Stimulated activated CD4-positive, alpha-beta T cell treated with anti-CD3 and anti-CD28 coated beads, Interleukin-4, amount 100 ng/mL, for 48 hours (primary cell): ENCODE measurements at places on chromosomes 2 and 18.
A peak's percentile ranks its signal among the peaks of the same experiment; 100 is the strongest.

GRCh38 chr2:230829959-230830358 is 34.8 kb upstream of the ITM2C start:
- no peak for DNase-seq

- DNase-seq: no peak
Measured at GRCh38 chr2:170723446-170723958, 8.4 kb downstream of the SP5 start.

- no peak for DNase-seq
Measured at GRCh38 chr2:160278101-160278878, 78.2 kb upstream of the ITGB6 start.

GRCh38 chr2:229582151-229582550 is 132.2 kb downstream of the DNER start:
- no peak for DNase-seq

- no peak for DNase-seq
Measured at GRCh38 chr2:173934895-173935294, 30.3 kb downstream of the SP3 start.

- DNase-seq: no peak
Measured at GRCh38 chr18:48842259-48843061, 108.3 kb downstream of the SMAD7 start.

GRCh38 chr2:171563301-171563700 is 41.0 kb downstream of the CYBRD1 start:
- no peak for DNase-seq

- no peak for DNase-seq
Measured at GRCh38 chr2:175025946-175026345, 20.8 kb upstream of the CHN1 start.

- no peak for DNase-seq
Measured at GRCh38 chr2:149161481-149162225, 123.2 kb downstream of the LYPD6B start.

- no peak for DNase-seq
Measured at GRCh38 chr2:162184359-162184758, 32.3 kb upstream of the GCG start.

- DNase-seq: no peak
Measured at GRCh38 chr2:18619091-18619490, 29.7 kb upstream of the NT5C1B start.

GRCh38 chr18:42032447-42032846 is 77.4 kb downstream of the PIK3C3 start:
- no peak for DNase-seq

DNA sequence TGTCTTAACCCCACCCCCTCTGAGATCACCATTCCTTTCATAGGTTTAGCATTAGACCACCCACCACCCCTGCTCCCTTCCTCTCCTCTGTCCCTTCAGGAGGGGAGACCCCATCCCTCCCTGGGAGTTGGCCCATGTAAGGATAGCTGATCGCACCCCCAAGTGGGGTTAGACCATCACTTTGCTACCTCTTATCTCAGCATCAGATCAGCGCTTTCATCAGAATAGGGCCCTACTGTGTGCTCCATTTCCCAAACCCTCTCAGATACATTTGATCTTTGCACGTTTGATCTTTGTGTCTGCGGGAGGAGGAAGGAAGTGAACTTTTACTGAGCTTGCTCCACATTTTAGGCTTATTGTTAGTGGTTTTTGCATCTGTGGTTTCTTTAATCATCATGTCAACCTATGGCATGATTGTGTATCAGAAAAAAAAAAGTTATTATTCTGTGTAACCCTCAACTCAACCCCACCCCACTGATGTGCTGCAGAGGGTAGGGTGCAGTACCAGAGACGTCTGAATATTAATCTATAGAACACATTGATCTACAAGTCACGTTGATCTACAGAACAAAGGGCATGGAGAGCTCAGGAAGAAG is 81.2 kb downstream of the PDCL3 start:
- no peak for DNase-seq

GRCh38 chr2:16254356-16254965 is 314.1 kb downstream of the MYCN start:
- DNase-seq: no peak

DNA sequence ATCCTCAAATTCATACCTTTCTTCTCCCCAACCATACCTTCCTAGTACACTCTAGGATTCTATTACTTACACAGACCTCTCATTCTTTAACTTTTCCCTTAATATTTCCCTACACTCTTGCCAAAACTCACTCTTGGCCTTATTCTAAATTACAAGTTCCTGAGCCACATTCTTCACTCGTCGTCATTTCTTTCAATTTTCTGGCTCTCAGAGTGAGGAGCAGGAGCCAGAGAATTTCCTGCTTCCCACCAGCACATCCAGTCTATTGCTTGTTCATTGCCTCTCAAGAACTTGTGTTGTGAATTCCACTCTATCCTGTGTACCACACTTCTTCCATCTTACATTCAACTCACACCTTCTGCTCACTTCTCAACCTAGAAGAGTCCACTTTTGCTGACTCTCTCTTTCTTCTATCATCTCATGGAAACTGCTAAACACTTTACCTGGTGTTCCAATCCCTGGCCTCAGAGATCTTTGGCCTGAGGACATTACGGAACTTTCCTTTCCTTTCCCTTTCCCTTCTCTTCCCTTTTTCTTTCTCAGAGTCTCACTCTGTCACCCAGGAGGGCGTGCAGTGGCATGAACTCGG is 171.6 kb downstream of the PLCL1 start:
- no peak for DNase-seq

- DNase-seq: no peak
Measured at GRCh38 chr18:24373328-24373727, 24.3 kb downstream of the OSBPL1A start.

GRCh38 chr2:147845411-147845971 is 662 bp downstream of the ACVR2A start:
- DNase-seq: peak; percentile 3

- DNase-seq: no peak
Measured at GRCh38 chr2:45212953-45213635, 203.8 kb upstream of the SIX2 start.

DNA sequence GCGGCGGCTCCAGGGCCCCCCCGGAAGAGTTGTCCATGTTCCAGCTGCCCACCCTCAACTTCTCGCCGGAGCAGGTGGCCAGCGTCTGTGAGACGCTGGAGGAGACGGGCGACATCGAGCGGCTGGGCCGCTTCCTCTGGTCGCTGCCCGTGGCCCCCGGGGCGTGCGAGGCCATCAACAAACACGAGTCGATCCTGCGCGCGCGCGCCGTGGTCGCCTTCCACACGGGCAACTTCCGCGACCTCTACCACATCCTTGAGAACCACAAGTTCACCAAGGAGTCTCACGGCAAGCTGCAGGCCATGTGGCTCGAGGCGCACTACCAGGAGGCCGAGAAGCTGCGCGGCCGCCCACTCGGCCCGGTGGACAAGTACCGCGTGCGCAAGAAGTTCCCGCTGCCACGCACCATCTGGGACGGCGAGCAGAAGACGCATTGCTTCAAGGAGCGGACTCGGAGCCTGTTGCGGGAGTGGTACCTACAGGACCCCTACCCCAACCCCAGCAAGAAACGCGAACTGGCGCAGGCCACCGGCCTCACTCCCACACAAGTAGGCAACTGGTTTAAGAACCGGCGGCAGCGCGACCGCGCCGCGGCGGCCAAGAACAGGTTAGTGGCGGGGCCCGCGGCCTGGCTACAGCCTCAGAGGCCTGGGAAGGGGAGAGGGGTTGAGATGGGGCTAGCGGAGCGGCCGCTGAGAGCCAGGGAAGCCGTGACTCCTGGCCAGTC is 965 bp downstream of the SIX3 start:
- no peak for DNase-seq

- no peak for DNase-seq
Measured at GRCh38 chr2:206084439-206084869, 1.5 kb downstream of the INO80D start.

DNA sequence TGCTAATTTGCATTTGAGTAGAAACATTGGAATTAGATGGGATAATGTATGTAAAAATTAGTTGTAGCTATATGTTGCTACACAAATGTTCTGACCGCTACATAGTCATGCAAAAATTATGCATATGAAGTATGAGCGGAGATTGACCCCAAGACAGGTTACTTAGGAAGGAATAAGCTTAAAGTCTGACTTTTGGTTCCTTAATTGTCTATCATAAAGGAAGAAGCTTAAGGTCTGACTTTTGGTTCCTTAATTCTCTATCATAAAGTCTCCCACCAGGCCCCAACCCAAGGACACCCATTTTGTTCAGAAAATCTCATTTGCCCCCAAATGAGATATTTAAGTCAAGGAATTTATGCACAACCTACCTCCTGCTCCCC is 106.5 kb downstream of the EVA1A start:
- no peak for DNase-seq

- DNase-seq: no peak
Measured at GRCh38 chr2:112048887-112049286, 6.2 kb upstream of the TMEM87B start.

- no peak for DNase-seq
Measured at GRCh38 chr2:185128996-185129395, 530.7 kb downstream of the ZNF804A start.

- no peak for DNase-seq
Measured at GRCh38 chr2:121534007-121534406, 3.3 kb downstream of the RNU4ATAC start.

GRCh38 chr18:3481696-3482210 is 31.8 kb downstream of the TGIF1 start:
- DNase-seq: no peak

GRCh38 chr18:12091538-12092141 is 2.0 kb upstream of the ANKRD62 start:
- DNase-seq: no peak

DNA sequence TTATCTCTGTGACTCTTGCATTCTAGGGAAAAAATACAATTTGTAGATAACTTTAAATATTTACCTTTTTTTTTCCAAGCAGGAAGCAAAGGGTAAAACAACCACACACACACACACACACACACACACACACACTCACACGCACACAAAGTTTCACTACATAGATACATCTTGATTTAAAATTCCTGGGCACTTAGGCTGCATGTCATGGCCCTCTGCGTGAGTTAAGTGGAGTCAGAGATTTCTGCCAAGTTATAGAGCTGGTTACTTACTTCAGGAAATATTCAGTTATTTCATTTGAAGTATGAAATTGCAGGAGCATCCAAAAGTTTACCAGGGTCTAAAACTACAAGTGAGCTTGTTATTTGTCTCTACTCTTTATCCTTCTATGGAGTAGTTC is 612.0 kb downstream of the IRS1 start:
- DNase-seq: no peak
